ENCODE measurements at places on chromosomes 6 and 20. TPM values are rescaled to one million over a fixed set of nuclear protein-coding genes. Genes with fewer than 3 reads are reported as not detected.

MACROD2 gene
- not detected for total RNA-seq

PRL gene
- total RNA-seq, result not detected

FOXQ1 gene
- not detected for total RNA-seq

ZSCAN16 gene
- 2.5 TPM for total RNA-seq

SLC2A4RG gene
- total RNA-seq, result 8.1 TPM

CST1 gene
- not detected for total RNA-seq

HFE gene
- 14.9 TPM for total RNA-seq

ULBP3 gene
- 43.0 TPM for total RNA-seq

FAM162B gene
- 3.2 TPM for total RNA-seq

DNPH1 gene
- 22.8 TPM for total RNA-seq

PRND gene
- not detected for total RNA-seq

RPP40 gene
- total RNA-seq, result 22.2 TPM

SLC23A2 gene
- 10.2 TPM for total RNA-seq

PPP1R3G gene
- total RNA-seq, result 0.18 TPM

EYS gene
- under 0.01 TPM for total RNA-seq

SEMG1 gene
- total RNA-seq, result not detected

PXDC1 gene
- 66.4 TPM for total RNA-seq

BCAS4 gene
- total RNA-seq, result 47.5 TPM

MOG gene
- total RNA-seq, result not detected

MTCH1 gene
- 263 TPM for total RNA-seq

BPI gene
- total RNA-seq, result not detected

FAM209B gene
- total RNA-seq, result not detected

ESR1 gene
- not detected for total RNA-seq

MCHR2 gene
- total RNA-seq, result not detected

BTN1A1 gene
- not detected for total RNA-seq

SLCO4A1 gene
- total RNA-seq, result 0.56 TPM

SEL1L2 gene
- not detected for total RNA-seq

LCA5 gene
- 2.0 TPM for total RNA-seq

GNMT gene
- not detected for total RNA-seq

TRIM40 gene
- not detected for total RNA-seq

KHDC3L gene
- total RNA-seq, result not detected

HMGCLL1 gene
- not detected for total RNA-seq

TMEM217 gene
- total RNA-seq, result 1.4 TPM

PIGU gene
- 16.1 TPM for total RNA-seq

HTR1E gene
- not detected for total RNA-seq

PLN gene
- total RNA-seq, result under 0.01 TPM

TXNDC5 gene
- 418 TPM for total RNA-seq

RTEL1 gene
- total RNA-seq, result 9.4 TPM

SYCP2 gene
- 0.56 TPM for total RNA-seq

OGFRL1 gene
- total RNA-seq, result 14.4 TPM

ETV7 gene
- total RNA-seq, result 0.18 TPM

SLC24A3 gene
- not detected for total RNA-seq

RBM12 gene
- total RNA-seq, result 69.4 TPM

SLC18B1 gene
- total RNA-seq, result 6.4 TPM

OOEP gene
- not detected for total RNA-seq

CFAP61 gene
- under 0.01 TPM for total RNA-seq

CHRNA4 gene
- not detected for total RNA-seq

SERAC1 gene
- 15.6 TPM for total RNA-seq

XKR7 gene
- total RNA-seq, result not detected

BPIFA1 gene
- not detected for total RNA-seq

TAP2 gene
- 6.6 TPM for total RNA-seq

KIAA0408 gene
- total RNA-seq, result 0.90 TPM

INSM1 gene
- total RNA-seq, result not detected

CNBD2 gene
- 0.56 TPM for total RNA-seq

BLOC1S5 gene
- total RNA-seq, result 18.3 TPM

PERP gene
- 7.7 TPM for total RNA-seq

PLCB1 gene
- 16.1 TPM for total RNA-seq

DOK5 gene
- total RNA-seq, result 4.2 TPM

Data from IMR-90 (cell line).